Nucleus accumbens (tissue), 56 donors: ENCODE measurements at places on chromosomes 12 and 14.
A peak's percentile ranks its signal among the peaks of the same experiment; 100 is the strongest.

- DNase-seq = peak; percentile 54
Measured at GRCh38 chr12:2052826-2053678, at the start of gene CACNA1C. CACNA1C (plus strand) TSS chr12:2052987; CDS start chr12:2053563, 576 bp downstream.

DNA sequence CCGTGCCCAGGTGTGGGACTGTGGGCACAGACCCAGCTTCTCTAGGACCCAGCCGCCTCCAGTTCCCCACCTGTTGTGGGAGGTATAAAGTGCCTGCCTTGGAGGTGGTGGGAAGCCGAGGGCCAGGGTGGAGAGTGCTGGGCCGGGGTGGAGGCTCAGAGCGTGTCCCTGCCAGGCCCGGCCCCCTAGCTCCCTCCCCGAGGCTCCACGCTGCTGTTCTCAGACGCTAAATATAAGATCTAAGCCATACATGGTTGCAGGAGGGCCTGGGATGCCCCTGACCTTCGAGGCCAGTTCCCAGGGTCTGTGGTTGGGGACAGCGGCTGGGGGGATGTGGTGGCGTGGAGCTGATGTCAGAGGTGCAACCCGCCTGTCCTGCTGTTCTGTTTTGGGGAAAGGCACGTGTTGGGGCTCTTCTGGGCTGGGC lies 10.8 kb downstream of the INF2 start:
- no peak for DNase-seq

DNA sequence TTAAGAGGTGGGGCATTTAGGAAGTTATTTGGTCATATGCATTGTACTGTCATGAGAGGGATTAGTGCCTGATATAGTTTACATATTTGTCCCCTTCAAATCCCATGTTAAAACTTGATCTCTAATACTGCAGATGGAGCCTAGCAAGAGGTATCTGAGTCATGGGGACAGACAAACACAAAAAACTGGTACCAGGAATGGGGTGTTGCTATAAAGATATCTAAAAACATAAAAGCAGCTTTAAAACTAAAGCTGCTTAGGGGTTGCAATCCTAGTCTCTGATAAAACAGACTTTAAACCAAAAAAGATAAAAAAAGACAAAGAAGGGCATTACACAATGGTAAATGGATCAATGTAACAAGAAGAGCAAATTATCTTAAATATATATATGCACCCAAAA lies 11.6 kb downstream of the CRY1 start:
- no peak for DNase-seq

- no peak for DNase-seq
Measured at GRCh38 chr12:59517522-59517921, 78.3 kb upstream of the SLC16A7 start.

DNA sequence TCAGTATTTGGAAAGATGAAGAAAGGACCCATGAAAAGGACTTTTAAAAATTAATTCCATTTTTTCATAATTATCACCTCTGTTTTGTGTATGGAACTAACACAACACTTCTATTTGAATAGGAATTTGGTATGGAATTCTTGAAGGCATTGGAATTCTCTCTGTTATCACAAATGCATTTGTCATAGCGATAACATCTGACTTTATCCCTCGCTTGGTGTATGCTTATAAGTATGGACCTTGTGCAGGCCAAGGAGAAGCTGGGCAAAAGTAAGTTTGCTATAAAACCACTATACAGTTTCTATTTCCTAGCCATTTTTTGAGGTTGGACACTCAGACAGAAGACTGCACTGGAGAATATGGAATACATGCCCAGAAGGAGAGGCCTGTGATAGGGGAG lies 98.6 kb downstream of the SLC5A8 start:
- DNase-seq = no peak

- DNase-seq = peak; percentile 47
Measured at GRCh38 chr12:52543985-52544883, 8.7 kb downstream of the KRT71 start.

DNA sequence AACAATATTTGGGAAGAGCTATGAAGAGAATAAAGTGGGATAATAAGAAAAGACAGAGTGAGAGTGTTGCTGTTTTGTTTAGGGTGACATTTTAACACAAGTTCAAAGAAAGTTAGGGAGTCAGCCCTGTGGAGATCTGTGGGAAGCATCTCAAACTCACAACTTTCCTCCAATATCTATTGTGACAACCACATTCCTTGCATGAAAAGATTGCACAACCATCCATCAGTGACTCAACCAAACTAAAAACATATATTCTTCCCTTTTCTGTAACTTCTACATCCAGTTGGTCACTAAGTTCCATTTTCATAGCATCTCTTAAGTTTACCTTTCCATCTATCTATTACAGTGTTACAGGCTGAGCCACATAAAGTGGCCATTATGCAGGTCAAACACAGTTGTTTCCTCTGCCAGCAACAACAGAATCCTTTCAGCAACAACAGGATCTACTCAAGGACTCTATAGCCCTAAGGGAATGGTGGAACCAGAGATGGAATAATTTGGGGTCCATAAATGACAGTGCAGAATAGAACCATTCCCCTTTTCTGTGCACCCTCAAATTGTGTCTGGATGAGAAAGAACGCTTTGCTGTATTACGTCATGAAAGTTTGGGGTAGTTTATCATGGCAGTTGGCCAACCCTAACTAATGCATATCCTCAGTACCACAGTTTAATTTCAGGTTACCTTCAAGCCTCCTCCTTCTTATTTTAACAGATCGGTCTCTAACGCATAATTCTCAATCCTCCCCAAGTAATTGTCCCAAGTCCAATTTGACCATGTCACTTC lies 118.8 kb downstream of the ST8SIA1 start:
- DNase-seq = no peak

DNA sequence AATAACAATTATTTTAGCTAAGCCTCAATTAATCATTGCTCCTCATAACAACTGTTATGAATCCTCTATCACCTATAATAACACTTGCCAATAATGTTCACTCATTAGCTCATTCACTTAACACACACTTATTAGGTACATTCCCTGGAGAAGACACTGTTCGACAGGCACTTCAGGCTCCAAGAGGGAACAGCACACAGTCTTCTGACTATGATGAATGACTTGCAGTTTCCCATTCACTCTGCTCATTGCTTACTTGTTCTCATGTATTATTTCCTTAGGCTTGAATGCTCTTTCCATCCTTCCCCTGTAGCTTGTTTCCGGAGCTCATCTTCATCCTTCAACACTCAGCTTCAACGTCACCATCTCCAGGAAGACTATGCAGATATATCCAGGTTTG lies 437.3 kb downstream of the TMEM132D start:
- no peak for DNase-seq

DNA sequence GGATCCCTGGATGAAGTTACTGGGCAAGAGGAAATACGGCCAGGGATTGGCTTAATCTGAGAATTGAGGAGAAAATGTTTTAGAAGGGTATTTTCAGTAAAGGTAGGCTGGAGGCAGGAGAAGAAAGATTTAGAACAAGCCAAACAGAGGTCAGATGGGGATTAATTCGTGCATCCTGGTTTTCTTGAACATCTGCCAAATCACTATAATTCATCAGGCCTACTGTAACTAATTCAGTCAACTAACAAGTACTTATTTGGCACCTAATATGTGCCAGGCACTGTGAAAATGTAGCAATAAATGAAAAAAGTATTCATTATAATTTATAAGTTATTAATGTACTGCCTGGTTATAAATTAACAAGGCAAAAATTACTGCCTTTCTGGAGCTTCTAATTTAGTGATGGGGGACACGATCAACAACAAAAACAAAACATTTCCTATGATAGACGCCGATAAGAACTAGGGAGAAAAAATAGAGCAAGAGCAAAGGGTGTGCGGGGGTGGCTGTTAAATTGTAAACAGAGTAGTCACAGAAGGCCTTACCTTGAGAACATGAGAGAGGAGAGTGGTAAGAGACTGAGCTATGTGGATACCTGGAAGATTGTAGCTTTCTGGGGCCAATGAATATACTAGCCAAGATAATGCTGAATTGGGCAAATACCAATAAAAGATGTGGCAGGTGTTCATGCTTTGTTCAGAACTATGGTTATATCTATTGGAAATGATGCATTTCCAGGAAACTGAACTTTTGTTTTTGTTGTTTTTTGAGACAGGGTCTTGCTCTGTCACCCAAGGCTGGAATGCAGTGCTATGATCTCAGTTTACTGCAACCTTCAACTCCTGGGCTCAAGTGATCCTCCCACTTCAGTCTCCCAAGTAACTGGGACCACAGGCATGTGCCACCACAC lies 34.0 kb downstream of the DUSP16 start:
- DNase-seq = no peak

DNA sequence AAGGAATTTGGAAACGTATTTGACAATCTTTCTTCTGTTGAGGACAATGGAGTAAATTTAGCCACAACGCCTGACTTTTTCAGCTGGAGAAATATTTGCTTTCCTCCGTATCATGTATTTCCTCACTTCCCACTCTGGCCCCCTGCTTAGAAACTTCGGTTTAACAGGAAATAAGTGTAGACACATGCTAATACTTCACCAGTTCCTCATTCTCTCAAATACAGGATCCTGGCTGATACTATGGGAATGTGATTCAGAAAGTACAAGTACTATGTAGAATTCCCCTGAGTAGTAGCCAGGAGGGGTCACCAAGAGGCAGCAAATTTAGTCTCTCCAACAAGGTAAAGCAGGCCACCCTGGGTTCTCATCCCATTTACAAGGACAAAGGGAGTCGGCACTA lies 58.0 kb downstream of the FAR2 start:
- no peak for DNase-seq

DNA sequence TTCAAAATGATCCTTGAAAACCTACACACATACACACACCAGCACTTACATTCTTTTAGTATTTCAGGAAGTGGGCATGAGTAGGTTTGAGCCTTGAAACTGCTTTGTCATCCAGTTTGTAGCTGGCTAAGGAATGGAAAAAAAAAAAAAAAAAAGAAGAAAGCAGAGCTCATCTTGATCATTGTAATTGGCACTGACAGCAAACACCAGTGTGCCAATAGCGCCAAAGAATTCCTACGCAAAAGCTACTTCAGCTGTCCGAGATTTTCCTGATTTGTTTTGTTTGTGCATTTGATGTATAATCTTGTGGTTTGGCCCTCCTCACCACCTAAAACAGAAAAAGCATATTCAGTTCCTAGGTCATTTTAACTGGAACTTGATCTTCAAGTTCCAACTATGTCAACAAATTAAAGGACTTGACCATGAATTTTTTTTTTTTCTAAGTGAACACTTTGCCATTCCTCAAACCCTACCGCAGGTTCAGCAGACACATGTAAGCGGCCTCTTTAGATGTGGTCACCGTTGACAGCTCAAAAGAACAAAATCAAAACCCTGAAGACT lies 57.3 kb downstream of the FLRT2 start:
- DNase-seq = no peak

DNA sequence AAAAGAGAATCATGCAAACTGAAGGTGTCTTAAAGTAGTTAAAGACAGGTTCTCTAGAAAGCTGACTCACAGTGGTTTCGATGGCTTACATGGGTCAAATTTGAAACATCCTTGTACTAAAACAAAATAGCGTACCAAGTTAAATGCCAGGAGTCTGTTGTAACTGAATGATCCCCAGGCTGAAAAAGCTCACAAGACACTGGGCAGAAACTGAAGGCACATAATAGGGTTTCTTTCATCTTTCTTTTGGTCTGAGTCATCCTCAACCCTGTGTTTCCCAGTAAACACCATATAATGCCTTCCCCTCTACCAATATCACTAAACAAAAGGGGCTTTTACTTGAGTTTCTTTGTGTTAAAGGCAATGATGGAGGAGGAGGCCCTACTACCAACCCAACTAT lies 12.8 kb downstream of the ZFYVE1 start:
- DNase-seq = no peak

DNA sequence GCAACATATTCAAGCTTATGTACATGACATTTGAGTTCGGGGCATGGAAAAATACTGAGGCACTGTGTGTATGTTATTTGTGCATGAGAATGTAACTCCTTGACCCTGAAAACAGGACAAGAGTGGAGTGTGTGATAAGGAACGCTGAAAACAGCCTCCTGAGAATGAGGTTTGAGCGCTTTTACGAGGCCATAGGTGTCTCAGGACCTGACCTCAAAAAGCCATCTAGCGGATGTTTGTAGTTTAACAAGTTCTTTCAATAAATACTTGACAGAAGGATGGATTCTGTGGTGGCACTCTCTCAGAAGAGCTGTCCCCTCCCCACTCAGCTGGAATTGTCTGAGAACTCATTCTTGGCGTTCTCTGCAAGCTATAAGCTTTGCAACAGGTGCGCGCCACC lies 350.5 kb upstream of the TMTC1 start:
- no peak for DNase-seq

DNA sequence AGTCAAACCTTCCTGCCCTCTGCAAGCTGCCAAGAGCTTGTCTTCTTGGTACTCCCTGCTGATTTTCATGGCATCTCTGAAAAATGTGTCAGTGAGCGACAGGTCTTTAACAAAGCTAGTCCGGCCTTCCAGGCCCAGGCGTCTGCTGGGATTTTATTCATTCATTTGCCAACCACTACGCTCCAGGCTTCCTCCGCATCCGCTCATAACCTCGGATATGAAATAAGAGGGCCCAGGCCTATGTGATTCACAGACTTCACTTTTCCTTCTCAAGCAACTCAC lies 13.8 kb downstream of the TSPAN9 start:
- no peak for DNase-seq

DNA sequence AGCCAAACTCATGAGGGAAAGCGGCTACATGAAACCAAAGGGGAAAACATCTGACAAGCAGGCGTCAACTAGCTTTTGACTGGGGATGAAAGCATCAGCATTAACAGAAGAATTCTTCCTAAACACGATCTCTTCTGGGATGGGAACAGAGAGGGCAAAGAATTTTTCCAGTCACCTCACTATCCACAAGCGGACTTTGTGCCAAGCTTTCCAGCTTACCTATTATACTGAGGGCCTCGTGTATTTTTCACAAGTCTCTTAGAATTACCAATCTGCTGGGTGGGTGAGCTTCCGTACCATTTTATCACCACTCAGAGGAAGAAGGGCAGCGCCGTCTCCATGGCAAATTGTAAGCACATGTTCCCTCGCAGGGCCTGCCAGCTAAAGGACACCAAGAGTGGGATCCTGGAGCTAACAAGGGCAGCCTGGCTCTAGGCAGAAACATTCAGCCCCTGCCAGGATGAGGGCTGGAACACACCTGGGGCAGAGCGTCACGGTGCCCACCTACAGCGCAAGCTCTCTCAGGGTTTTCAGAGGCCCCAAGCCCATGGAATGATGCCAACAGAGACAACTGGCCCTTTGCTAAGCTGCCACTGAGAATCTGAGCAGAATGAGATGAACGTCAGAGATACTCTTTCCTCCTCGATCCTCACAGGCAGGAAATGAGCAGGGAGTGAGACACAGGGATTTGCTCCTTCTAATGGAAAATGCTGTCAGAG lies 74.6 kb downstream of the CHGA start:
- no peak for DNase-seq

DNA sequence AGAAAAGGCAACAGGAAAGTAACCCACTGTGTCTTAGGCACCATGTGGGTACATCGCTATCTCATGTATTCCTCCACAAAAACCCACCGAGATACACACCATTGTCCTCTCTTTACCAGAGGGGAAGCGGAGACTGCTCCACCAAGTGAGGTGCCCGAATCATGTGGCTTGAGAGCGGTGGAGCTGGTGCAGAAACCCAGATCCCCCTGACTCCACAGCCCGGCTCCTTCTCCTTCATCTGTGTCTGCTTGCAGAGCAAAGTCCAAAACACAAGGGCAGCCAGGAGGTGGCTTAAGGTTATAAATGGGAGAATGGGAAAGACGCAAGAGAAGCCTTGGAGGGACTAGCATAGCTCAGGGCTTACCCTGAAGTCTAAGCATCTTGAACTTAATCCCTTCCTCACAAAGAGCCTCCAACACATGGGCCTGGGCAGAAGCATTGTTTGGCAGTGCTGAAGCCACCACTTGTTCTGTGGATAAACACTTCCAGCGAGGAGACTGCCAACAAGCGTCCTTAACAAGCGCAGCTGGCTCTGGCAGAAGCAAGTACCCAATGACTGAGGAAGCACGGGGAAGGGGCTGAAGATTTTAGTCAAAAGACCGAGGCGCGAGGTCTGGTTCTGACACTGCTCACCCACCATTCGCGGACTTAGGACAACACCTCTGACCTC lies 83.0 kb downstream of the TTC7B start:
- DNase-seq = peak; percentile 63
